Activated CD4-positive, alpha-beta T cell treated with anti-CD3 and anti-CD28 coated beads, Interleukin-2, amount 50 U/mL, for 16 hours (primary cell): ENCODE measurements at places on chromosomes 12 and 14.

GRCh38 chr12:57622293-57623245, 10.4 kb downstream of the B4GALNT1 start:
- no peak for DNase-seq

- DNase-seq: no peak
Measured at GRCh38 chr14:38623661-38624060, 367.8 kb upstream of the CLEC14A start.

- DNase-seq: no peak
Measured at GRCh38 chr12:67241482-67241881, 27.7 kb upstream of the CAND1 start.

DNA sequence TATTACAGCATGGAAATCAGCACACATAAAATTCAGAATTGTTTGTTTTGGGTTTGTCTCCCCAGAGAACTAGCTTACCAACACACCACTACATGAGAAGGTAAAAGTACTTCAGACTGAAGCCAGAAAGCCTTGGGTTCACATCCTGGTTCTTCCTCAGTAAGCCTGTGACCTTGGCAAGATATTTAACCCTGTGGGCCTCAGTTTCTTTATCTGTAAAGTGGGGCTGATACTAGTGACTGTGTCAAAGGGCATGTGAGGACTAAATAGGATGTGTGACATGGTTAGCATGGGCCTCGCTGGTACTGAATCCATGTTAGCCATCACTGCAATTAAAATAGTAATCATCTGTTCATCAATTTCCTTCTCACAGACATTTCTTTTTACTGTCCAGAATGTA, 366.1 kb downstream of the MED13L start:
- no peak for DNase-seq

GRCh38 chr14:56004323-56004722, 113.9 kb upstream of the PELI2 start:
- DNase-seq: no peak

- DNase-seq: no peak
Measured at GRCh38 chr14:43793579-43793978, 713.5 kb downstream of the FSCB start.

DNA sequence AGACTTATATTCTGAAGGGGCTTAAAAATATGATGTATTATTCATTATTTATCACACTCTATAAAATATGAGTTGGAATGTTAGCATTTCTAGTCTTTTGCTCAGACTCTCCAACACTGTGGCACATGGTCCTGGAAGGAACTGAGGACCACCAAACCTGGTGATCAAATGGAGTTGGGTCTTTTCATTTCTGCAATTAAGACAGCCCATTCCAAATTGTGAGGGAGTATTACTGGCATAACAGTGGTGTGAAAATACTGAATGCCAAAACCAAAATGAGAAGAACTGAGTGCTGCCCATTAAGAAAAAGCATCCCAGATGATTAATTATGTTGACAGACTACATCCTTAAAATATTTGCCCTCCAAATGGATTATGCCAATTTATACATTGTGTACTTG, 90.8 kb downstream of the NPAS3 start:
- no peak for DNase-seq

- no peak for DNase-seq
Measured at GRCh38 chr14:79576424-79576823, 634.9 kb downstream of the DIO2 start.

- no peak for DNase-seq
Measured at GRCh38 chr14:69848903-69849391, 30.3 kb upstream of the SMOC1 start.

- no peak for DNase-seq
Measured at GRCh38 chr12:53067993-53068770, 11.0 kb downstream of the SPRYD3 start.

GRCh38 chr12:104484079-104484478, 27.3 kb downstream of the CHST11 start:
- no peak for DNase-seq

- peak; percentile 90 for DNase-seq
Measured at GRCh38 chr14:50045039-50045711, 71.2 kb downstream of the VCPKMT start.

GRCh38 chr14:68177728-68178127, 358.1 kb downstream of the RAD51B start:
- no peak for DNase-seq

DNA sequence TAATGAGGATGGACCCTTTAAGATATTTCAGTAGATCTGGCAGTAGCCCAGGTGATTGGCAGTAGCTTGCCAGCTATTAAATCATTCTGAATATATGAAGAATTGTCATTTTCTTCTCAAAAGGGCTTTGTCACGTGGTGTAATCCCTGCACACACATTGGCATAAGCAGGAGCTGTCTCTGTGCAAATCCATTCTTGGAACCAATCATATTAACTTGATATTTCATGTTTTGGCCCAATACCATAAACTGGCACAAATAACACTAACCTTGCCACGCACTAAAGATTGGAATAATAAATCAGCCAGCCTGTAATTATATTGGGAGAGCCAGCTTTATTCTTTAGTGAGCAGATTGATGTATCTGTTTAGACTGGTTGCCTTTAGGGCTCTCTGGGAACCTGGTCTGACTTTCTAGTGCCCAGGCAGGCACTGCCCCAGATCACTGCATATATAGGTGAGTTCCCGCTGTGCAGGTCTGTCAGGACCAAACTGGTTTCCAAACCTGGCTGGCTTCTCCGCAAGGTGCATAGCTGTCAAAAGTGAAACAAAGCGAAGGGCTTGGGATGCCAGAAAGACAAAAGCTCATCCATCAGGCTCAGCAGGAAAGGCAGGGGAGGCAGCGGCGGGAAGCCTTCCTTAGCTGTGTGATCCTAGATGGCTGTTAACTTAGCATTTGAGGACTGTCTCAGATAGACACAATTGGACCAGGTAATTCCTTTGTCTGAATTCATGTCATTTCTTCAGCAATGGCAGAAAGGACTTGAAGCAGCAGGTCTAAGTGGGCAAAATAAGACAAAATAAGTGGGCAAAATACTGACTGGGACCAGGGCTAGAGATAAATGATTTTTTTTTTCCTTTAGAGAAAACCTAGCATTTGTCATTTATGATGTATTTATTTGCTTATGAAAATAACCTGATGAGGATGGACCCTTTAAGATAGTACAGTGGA, 128.8 kb upstream of the DYRK2 start:
- DNase-seq: no peak

- no peak for DNase-seq
Measured at GRCh38 chr14:97788364-97788763, 991.2 kb downstream of the VRK1 start.

GRCh38 chr12:20400003-20400402, 31.7 kb downstream of the PDE3A start:
- DNase-seq: no peak

DNA sequence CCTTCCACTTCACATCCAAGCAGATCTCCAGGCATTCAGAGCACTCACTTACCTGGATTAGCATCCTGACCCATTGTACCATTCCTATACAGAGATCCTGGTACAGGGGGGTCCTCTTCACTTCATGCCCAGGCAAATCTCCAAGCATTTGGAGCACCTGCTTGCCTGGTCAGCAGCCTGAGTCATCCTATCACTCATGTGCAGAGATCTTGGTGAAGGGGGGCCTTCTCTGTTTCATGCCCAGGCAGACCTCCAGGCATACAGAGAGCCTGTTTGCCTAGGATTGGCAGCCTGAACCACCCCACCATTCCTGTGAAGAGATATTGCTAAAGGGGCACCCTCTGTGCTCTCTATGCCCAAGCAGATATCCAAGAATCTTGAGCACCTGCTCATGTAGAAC, 111.1 kb upstream of the CCDC175 start:
- DNase-seq: no peak

- no peak for DNase-seq
Measured at GRCh38 chr12:15536446-15536845, 214.1 kb downstream of the PTPRO start.

- DNase-seq: no peak
Measured at GRCh38 chr12:63323942-63324341, 172.9 kb upstream of the AVPR1A start.

- no peak for DNase-seq
Measured at GRCh38 chr14:68215629-68216028, 396.1 kb downstream of the RAD51B start.

DNA sequence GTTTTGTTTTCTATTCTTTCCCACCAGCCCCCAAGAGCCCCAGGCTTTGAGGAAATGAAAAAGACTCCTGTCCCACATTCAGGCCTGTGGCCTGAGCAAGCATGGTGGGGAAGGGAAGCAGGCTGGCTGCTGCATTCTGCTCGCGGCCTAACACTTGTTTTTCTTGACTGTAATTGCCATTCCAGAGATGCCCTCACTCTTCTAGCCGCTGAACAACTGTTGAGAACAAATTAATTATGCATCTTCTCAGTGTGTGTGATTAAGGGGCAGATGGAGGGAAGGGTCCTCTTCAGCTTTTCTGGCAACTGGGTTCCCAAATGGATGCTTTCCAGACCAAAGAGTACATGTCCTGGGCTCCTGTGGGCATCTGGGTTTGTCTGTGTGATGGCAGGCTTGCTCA, 43.3 kb downstream of the ADCK1 start:
- no peak for DNase-seq

DNA sequence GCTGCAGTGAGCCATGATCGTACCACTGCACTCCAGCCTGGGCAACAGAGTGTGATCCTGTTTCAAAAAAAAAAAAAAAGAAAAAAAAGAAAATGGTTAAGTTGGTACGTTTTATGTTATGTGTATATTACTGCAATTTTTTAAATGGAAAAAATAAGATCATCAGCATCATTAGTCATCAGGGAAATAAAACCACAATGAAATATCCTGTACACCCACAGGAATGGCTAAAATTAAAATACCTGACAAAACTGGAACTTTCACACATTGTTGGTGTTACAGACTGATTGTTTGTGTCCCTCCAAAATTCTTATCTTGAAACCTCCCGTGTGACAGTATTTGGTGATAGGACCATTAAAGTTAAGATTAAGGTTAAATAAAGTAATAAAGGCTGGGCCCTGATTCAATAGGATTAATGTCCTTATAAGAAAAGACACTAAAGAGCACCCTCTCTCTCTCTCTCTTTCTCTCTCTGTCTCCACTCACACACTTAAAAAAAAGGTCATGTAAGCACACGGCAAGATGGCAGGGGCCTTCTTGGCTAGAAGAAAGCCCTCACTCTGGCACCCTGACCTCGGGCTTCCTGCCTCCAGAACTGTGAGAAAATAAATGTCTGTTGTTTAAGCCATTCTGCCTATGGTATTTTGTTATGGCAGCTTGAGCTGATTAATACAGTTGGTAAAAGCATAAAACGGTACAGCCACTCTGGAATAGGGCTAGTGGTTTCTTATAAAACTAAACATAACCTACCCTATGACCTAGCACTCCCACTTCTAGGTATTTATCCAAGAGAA, 48.3 kb upstream of the ZFP36L1 start:
- DNase-seq: no peak

DNA sequence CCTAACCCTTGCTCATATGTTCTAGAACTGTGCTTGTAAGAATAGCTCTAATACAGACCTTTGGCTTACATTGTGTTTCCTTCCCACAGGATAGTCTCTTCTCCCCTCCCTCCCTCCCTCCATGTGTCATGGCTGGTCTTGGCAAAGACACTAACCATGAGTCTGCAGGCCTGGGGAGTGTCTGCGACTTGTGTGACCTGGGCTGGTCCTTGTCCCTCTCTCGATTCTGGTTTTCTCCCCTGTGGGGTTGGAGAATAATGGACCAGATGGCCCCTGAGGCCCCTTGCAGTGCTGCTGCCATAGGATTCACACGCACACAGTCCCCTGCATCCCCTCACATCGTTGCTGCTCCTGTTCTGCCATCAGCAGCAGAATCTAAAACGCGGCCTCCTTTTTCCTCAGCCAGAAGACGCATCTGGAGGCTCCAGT, 30.3 kb downstream of the DEGS2 start:
- no peak for DNase-seq

DNA sequence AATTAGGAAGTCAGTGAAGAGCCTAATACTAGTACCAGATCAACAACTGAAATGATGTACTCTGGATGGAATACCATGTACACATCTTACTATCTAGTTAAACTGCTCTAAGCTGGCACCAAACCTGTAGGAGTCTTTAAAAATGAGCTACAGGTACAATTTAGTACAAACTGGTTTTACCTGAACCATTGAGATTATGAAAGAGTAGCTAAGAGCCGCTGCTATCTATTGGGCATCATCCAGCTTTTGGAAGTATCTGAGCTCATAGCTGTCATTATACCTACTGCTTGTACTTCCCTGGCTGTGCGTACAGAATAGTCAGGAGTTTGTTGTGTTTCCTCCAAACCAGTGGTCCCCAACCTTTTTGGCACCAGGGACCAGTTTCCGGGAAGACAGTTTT, 12.4 kb downstream of the TBC1D30 start:
- no peak for DNase-seq

GRCh38 chr14:84107835-84108343, 1422.1 kb upstream of the FLRT2 start:
- no peak for DNase-seq

DNA sequence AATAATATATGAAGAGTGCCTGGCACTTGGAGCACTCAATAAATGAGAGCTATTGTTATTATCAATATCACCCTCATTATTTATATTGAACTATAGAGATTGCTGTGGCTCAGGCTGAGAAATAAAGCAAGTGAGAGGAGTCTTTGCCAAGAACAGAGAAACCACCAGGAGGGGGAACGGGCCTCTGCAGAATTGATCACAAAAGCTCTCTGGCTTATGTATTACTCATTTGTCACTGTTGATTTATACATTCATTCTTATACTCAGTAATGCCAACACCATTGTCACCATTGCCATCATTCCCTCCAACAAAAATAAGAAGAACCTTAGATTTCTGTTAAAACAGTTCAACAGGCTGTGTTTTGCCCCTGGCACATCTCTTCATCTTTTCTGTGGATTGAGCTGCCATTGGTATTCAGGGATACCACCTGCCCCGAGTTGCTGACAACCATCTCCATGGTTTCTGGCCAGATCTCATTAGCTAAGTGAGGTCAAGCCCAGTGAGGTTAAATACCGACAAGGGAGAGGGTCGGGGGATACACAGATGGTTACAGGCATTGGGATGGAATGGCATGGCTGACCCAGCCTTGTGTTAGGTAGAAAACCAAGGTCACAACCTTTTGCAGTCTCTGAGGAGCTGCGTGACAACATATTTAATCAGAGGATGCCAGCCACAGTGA, 21.8 kb upstream of the PCNX1 start:
- peak; percentile 89 for DNase-seq

- DNase-seq: peak; percentile 34
Measured at GRCh38 chr12:120687578-120688289, 785 bp downstream of the MLEC start.

DNA sequence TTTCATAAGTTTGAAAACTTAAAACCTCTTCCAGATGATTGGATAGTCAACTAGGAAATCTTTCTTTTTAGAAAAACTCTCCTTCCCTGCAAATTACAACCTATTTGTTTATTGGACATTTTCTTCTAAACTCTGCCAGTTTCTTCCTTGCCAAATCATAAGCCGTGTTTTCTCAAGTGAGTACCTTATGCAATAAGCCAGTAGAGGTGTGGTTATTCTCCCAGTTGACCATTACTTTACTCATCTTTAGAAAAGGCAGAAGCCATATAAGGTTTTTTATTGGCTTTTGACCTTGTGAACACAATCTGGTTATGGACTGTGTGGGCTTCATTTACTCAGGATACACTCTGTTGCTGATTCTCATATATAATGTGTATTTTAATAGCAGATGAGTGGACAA, 14.6 kb downstream of the ACTR6 start:
- no peak for DNase-seq
